ENCODE measurements at places on chromosomes 6 and 20.

DNA sequence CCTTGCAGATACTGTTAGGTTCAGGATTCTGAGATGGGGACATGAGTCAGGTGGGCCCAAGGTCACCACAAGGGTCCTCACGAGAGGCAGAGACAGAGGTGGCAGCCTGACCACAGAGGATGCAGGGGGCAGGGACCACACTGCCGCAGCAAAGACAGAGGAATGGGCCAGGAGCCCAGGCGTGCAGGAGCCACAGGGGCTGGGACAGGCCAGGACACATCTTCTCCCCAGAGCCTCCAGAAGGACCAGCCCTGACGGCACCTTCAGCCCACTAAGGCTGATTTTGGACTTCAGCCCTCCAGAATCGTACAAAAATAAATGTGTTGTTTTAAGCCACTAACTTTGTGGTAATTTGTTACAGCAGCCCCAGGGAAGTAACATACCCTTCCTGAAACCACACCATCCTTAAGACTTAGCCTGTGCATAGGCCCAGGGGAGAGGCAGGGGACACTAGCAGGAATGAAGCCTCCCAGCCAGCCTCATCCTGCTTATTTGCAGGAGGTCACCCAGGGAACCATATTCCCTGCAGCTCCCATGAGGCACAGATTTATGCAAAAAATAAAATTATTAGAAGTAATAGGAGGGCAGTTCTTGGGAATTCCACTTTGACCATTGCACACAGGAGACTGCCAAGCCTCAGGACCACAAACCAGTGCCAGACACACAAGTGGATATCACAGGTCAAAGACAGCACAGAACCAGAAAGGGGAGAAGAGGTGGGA, 119.3 kb upstream of the CST7 start:
- no peak for DNase-seq

DNA sequence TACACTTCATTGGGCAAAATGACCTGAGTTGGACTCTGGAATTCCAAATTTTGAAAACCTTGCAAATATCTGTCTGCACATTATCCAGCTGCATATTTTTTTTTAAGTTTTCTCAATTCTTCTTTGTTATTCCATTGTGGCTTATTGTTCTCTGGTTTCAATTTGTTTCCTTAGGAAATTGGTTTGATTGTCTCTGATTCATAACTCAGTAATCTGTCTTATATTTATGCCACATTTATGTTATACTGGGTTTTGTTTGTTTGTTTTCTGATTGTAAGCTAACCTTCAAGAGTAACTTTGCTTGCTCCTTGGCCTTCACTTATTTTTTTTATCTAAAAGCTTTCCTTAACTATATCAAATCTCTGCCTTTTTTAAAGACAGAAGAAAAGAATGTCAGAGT, 193.3 kb upstream of the PLCB4 start:
- no peak for DNase-seq

DNA sequence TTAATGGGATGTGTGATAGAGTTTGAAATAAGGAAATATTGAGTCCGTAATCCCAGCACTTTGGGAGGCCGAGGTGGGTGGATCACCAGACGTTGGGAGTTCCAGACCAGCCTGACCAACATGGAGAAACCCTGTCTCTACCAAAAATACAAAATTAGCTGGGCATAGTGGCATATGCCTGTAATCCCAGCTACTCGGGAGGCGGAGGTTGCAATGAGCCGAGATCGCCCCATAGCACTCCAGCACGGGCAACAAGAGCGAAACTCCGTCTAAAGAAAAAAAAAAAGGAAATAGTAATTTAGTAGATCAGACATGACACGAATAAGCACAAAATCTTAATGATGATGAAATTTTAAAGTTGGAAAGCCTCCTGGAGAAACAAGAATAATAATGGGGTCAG, 14.8 kb downstream of the GJA1 start:
- DNase-seq: no peak

DNA sequence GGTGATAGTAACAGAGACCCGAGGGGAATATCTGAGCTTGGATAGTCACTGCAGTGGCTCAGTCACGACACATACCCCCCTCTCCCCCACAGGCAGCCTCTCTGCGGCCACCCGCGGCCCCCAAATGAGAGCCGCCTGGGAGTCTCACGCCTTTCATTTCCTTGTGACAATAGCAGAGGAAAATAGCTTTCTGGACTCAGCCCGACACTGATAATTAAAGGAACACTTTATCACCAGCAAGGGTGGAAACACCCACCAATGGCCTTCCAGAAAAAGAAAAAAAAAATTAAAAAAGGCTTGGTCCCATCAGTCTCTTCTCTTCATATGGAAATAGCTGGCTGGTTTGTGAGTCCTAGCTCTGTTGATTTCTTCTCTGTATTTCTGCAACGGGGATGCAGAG, 35.1 kb upstream of the KCNG1 start:
- DNase-seq: no peak

GRCh38 chr6:52020945-52021570, 66.4 kb downstream of the PKHD1 start:
- peak; percentile 60 for DNase-seq

DNA sequence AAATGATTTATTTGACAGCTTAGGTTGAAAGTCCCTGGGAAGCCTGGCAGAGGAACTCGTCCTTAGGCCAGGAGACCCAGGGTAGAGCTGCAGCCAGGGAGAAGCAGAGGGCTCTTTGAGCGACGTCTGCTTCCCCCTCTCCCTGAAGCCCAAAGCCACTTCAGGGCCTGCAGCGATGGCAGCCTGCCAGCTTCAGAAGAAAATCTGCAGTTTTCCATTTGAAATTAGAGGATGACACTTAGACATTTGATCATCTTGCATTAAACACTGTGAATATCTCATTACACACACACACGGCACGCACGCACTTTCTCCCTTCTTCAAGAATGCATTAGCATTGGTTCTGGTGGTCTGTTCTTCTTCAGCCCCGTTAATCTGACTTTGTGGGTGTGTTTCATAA, 96.5 kb downstream of the PLEKHG1 start:
- DNase-seq: peak; percentile 58

- no peak for DNase-seq
Measured at GRCh38 chr6:158784505-158784904, 34.7 kb downstream of the EZR start.

- peak; percentile 67 for DNase-seq
Measured at GRCh38 chr20:46883892-46884291, 10.8 kb upstream of the EYA2 start.

DNA sequence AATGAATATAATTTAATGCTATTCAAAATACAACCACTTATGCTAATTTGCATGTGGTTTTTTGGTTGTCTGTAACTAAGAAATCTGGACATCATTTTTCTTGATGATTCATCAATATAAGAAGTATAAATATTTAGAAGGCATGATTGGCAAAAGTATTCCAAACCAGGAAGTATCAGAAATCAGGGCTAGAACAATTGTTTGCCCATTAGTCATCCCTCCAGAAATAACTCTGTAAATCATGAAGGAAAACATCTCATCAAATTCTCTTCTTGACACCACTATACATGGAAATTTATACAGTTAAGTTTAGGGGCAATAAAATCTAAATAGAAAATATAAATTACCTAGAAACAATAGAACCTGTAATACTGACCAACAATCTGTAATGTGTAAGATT, 554.7 kb upstream of the HS3ST5 start:
- DNase-seq: no peak

DNA sequence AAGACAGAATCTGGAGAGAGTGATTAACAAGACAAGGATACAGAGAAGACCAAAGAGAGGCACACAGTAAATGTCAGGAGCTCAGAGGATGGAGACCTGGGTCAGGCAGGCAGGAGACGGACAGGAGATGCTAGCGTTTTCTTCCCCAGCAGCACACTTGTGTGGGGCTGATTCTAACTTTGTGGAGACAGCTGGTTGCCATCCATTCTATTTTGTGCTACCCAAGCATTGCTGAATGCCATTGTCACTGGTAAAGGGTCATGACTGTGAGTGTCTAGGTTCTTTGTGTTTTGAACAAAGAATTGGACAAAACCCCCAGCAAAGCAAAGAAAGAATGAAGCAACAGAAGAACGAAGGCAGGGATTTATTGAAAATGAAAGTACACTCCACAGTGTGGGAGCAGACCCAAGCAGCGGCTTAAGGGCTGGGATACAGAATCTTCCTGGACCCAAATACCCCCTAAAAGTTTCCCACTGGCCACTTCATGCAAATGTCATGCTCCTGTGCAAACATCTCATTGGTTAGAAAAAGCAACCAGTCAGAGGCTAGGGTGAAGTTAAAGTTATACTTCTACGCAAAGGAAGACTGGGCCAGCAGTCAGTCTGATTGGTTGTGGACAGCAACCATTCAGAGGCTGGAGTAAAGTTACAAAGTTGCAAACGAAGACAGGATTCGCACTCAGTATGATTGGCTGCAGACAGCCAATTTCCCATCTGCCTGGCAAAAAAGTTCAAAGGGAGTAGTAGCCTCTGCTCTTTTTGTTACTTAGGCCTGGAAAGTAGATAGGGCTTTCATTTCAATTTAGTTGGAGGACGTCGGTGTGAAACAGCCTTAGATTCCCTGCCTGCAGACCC, 17.5 kb downstream of the PTK7 start:
- no peak for DNase-seq

GRCh38 chr6:110039981-110040383, 61.9 kb downstream of the GPR6 start:
- DNase-seq: no peak

DNA sequence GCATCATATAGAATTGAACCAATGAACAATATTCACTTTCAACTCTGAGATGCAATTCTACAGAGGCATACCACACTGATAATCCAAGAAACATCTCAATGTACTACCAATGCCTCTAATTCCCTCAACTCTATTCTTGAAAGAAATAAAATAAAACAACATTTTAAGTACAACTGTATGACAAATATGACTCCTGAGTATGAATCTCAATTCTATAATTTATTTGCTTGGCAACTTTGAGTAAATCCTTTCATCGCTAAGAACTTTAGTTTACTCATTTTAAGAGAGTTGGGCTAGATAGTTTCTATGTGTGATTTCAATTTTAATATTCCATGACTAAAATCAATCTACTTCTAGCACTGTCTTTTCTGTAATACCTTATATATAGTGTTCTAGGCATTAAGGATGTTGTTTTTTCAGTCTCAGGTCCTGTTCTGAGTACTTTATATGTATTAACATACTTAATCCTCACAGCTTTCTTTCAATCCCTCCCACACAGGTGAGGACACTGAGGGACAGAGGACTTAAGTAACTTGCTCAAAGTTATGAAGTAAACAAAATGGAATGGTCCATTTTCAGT, 33.4 kb downstream of the GOPC start:
- no peak for DNase-seq

- no peak for DNase-seq
Measured at GRCh38 chr20:10621149-10621548, 52.6 kb downstream of the JAG1 start.

GRCh38 chr6:110841266-110841665, 26.0 kb upstream of the CDK19 start:
- DNase-seq: no peak

- DNase-seq: no peak
Measured at GRCh38 chr6:135071541-135071940, 16.9 kb upstream of the HBS1L start.

DNA sequence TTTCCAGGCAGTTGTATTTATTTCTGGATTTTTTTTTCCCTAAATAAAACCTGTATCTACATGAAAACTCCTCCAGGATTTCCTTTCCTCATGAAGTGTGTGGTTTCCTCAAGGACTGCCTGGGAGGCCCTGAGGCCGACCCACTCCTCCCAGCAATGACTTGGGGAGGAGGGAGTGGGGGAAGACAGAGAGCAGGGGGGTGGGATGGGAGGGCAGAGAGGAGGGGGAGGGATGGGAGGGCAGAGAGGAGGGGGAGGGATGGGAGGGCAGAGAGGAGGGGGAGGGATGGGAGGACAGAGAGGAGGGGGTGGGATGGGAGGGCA, 161.8 kb upstream of the AGPAT4 start:
- DNase-seq: no peak

DNA sequence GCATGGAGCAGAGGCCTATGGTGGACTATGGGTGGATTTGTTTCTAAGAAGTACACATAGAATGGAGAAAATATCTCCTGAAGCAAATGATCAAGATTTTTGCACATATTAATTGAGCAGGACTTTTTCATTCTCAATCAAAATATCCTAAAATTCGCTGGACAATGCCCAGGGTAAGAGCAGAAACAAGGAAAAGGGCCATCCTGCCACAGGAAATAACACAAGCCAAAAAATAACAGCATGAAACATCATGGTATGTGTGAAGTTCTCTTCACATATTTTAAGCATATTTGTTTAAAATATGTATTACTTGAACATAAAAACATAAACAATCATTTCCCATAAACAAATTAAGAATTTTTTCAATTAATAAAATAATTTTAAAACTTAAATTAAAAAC, 868.9 kb downstream of the EPHA7 start:
- no peak for DNase-seq

DNA sequence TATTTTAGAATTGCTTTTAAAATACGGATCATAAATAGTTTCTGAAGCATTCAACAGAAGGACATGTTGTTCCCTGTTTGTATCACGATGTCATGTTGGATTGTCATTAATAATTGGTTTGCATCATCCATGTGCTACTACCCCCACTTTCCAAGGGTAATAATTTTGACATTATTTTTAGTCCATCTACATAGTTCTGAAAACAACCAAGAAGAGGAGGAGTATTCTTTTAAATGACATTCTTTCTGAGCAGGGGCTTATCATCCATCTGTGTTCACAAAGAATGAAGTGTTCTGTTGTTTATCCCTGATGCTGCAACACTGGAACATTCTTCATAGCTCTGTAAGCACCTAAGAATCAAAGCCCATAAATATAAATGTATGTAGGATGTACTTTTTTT, 151.0 kb upstream of the CITED2 start:
- no peak for DNase-seq

DNA sequence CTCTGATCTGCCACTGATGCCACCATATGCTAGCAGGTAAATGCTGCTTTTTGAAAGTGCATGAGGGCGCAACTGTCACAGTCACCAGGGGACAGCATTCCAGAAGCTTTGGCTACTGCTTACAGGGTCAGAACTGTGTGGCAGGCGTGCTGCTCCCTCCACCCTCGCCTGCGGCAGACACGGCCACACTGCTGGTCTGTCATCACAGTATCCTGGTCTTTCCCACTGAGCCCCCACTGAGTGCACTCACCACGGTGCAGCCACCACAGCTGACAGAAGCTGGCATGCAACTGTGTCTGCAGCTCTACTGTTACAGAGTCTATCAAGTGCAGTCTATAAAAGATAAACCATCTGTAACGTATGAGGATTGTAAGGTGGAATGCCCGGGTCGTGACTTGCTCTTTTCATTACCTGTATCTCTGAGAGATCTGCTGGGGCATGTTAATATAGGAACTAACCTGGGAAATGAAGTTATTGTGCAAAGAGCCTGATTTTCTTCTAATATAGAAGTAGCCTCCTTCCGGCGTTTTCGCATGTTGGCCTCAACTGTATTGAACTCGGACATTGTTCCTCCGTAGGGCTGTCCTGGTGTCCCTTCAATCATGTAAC, 24.5 kb downstream of the GCLC start:
- no peak for DNase-seq

- no peak for DNase-seq
Measured at GRCh38 chr6:46175446-46175845, 4.7 kb upstream of the ENPP5 start.

GRCh38 chr6:108557494-108558371, 3.0 kb upstream of the FOXO3 start:
- peak; percentile 60 for DNase-seq
